Epithelial cell of proximal tubule (primary cell): ENCODE measurements at places on chromosomes 5 and 9. TPM values are rescaled to one million over a fixed set of nuclear protein-coding genes. Genes with fewer than 3 reads are reported as not detected.

DNA sequence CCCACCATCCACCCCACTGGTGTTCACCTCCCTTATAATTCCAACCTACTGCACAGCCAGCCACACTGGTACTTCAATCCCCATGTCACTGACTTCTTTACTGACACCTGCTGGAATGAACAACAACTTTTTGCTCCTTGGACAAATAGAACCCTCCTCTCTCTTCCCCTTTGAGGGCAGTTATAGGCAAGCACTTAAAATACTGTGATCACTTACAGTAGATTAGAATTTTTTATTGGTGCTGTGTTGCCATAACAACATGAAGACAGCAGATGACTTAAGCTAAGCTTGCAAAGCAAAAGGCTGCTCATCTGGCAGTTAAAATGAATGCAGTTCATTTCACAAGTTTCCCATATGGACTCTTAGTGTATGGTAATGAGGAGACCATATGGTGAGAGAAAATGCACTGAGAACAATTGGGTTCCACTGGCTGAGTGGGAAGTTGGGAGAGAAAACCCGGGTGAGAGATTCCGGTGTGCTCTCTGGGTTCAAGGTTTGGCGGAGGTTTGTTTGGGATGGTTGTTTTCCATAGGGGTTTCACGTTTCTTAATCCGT lies 374.3 kb downstream of the EBF1 start:
- no peak for DNase-seq

DNA sequence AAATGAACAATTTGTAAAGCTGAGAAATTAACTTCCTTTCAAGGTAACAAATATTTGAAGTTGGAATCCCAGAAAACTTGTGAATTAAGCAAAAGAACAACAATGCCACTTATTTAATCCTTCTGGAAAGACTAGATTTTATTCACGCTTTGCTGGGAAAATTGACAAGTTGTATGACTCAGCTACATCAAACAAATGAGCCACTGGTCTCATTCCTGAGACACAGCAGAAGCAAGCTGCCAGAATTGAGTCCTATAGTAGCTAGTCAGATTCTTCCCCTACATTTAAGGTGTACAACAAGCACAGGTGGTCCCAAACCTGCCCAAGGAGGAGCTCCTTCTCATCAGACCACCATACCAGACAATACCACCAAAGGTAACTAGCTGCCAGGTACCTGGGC lies 280.7 kb downstream of the SPOCK1 start:
- peak; percentile 63 for DNase-seq

- DNase-seq, result no peak
These were observed 2222.7 kb upstream of the WWC1 start for GRCh38 chr5:166068547-166069335.

DNA sequence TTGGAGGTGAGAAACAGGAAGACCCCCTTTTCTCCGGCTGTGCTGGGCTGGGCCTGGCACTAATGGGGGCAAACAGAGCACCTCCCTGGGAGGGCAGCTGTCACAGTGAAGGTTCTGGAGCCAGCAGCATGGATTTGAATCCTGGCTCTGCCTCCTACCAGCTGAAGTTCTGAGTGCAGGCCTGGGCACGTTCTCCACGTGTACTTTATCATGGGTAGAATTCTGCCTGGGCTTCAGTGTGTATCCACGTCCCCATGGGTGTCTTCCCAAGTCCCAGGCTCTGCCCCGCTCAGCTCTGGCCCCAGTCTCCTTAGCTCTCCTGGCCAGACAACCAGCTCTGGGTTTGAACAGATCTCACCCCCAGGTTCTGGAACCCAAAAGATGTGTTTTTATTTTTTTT lies 223.2 kb downstream of the PBX3 start:
- no peak for DNase-seq

DNA sequence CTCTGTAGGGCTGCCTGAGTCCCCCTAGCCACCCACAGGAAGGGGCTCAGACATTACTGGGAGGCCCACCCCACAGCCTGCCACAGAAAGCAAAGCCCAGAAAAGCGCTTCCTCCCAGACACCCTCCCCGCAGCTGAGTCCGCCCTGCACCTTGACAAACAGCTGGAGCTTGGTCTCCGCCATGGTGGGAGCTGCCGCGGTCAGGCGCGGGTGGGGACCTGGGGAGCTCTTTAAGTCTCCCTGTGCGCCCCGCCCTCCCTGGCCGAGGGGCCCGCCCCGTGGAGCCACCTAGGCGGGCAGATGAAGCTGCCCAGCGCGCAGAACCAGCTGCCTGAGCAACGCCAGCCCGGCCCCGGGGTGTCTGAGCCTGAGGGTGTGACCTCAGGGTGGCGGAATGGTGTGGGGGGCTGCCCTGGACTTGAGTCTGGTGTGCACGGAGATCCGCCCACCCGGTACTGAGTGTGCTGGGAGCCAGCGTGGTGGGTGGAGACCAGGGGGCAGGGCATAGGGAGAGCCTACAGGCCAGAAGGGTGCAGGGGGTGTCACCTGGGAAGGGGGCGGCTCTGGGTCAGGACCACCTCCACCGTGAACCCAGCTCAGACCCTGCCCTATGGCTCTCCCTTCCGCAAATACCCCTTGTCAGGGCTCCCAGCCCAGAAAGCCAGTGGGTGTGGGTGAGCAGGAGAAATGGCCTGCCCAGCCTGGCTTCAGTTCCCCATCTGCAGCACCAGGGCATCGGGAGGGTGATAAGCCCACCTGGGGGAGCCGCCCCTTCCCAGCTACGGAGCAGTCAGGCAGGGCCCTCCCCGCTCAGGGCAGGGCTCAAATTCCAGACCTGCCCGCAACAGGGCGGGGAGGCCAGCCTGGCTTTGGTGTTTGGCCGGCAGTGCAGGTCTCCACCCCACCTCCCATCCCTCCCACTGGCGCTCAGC lies at the start of gene CLIC3:
Gene CLIC3 (minus strand): TSS at position 208 of the 932 bp plus-strand sequence. CDS start 25 bp downstream, at position 183.
- no peak for DNase-seq

GRCh38 chr5:6476313-6476661 lies 27.6 kb downstream of the UBE2QL1 start:
- no peak for DNase-seq

GRCh38 chr9:16135968-16136367 lies 583.1 kb downstream of the CCDC171 start:
- no peak for DNase-seq

- no peak for DNase-seq
These were observed 62.0 kb downstream of the CAVIN4 start for GRCh38 chr9:100639854-100640253.

- no peak for DNase-seq
These were observed 70.5 kb downstream of the IRX2 start for GRCh38 chr5:2680979-2681378.

DNA sequence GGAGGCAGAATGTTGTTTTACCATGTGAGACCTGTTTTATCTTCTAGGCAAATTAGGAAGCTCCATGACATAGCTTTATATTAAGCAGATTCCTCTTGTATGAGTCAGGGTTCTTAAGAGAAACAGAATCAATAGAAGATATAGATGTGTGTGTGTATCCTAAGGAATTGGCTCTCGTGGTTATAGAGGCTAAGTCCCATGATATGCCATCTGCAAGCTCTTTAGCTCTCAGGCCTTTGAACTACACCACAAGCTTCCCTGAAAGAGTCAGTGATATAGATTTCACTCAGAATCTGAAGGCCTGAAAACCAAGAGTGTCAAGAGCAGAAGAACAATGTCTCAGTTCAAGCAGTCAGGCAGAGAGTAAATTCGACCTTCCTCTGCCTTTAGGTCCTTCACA lies 365.8 kb upstream of the ZNF608 start:
- DNase-seq, result no peak

DNA sequence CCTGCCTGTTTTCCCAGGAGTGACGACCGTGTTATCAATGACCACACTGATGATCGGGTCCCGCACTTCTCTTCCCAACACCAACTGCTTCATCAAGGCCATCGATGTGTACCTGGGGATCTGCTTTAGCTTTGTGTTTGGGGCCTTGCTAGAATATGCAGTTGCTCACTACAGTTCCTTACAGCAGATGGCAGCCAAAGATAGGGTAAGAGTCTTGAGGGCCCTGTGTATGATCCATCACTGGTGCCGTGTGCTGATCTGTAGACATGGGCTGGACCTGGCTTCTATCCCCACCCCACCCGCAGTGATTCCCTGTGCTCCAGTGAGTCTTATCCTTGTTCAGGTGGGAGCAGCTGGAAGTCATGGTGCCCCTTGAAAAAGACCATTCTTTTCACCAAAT lies 26.0 kb downstream of the GABRP start:
- peak; percentile 10 for DNase-seq

DNA sequence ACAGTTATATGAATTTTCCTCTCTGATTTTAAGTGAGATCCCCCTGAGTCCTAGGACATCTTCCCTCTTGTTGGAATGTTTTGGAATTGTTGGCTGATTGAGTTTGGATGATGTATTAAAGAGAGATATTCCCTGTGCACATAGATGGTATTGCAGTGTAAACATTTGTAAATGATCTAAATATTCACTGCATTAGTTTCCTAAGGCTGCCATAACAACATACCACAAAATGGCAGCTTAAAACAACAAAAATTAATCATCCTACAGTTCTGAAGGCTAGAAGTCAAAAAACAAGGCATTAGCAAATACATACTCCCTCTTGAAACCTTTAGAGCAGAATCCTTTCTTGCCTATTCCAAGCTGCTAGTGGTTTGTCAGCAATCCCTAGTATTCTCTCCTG lies 38.0 kb upstream of the MROH2B start:
- DNase-seq, result no peak

- DNase-seq, result no peak
These were observed 38.3 kb upstream of the CKMT2 start for GRCh38 chr5:81194633-81195334.

GRCh38 chr9:37732086-37732741 lies 21.4 kb upstream of the TRMT10B start:
- DNase-seq, result no peak

DNA sequence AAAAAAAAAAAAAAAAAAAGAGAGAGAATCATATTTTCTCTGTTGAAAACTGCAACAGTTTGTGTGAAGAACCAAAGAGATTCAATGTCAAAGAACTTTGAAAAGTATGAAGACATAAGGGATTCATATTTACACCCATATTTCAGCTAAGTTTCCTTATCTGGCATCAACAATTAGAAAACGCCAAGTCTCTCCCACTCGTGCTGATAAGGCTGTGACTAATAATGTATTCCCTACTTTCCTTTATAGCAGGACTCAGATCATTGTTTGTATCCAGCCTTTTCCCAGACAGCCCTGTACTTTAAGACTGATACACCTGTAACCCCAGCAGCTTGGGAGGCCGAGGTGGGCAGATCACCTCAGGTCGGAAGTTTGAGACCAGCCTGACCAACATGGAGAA lies 54.1 kb upstream of the STK32A start:
- DNase-seq, result no peak

- no peak for DNase-seq
These were observed 34.9 kb upstream of the TEK start for GRCh38 chr9:27073841-27074728.

DNA sequence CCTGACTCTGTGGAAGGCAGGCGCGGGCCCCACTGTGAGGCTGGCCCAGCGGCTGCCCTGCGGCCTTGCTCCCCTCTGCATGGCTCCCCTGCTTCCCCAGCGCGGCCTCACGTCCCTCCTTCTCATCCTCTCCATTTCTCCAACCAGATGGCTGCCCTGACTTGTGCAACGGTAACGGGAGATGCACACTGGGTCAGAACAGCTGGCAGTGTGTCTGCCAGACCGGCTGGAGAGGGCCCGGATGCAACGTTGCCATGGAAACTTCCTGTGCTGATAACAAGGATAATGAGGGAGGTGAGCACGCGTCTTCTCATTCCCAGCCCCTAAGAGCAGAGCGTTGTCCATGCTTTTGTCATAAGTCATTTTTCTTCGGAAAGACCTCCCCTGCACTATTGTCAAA lies 129.0 kb upstream of the WWC1 start:
- DNase-seq, result no peak

DNA sequence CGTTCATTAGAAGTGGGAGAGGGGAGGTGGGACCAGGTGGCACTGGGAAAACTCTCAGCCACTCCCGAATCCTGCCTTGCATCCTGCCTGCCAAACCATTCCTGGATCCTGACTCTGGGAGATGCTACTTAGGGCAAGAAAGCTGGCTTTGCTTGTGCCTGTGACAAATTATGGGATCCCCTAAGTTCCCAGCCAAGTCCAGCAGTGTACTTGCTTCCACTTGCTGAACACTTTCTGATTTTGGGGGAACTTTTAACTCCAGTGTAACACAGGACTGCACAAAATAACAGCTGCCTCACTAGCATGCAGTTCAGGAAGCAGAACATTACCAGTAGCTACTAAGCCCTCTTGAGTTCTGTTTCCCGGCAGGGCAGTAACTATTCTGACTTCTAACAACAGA lies 12.5 kb upstream of the NKX2-5 start:
- DNase-seq, result no peak

The FBN2 gene
- total RNA-seq, result 7.6 and 19.0 TPM in 2 replicates

The SRA1 gene
- total RNA-seq, result 40.3 and 41.3 TPM in 2 replicates

The SLC25A48 gene
- total RNA-seq, result not detected in 2 replicates

The PCDHA7 gene
- under 0.01 TPM in 1 of 2 replicates, not detected in the other for total RNA-seq

The FBP2 gene
- total RNA-seq, result not detected in 2 replicates
